ENCODE measurements at places on chromosomes 2 and 18.

GRCh38 chr2:71888751-71889445 lies 258.8 kb downstream of the CYP26B1 start:
- no peak for DNase-seq

DNA sequence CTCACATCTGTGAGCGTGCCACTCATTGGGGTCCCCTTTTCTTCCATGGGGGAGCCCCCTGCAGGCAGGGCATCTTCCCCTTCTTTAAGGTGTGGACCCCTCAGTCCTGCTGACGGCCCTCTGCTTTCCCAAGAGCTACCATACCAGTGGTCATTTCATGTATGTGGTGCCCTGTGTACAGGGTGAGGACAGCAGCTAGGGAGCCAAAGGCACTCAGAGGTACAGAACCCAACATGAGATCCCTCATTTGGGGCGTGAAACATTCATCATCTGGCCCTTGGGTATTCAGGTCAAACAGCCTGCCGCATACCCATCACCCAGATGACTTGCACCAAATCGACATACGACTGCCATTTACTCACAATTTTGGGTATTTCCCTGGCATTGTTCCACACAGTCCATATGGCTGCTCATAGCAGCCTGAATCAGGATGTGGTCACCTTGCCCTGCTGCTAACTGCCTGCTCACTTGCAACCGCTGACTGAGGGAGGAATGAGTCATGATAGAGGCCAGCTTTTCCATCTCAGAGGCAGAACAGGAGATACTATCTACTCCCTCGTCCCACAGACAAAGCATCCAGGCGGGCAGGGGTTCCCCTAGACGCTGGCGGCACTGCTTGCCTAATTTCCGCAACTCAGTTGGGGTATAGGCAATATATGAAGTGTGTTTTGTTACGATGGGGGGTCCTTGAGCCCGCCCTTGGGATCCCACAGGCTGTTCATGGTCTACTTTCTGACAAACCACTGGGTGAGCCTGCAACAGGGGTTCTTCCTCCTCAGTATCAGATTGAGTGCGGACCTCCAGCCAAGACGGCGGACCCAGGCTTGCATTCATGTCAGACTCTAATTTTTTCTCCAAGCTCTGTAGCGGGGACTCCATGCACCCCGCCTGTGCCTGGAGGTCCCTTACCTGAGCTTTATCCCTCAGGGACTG lies 228.6 kb downstream of the SATB2 start:
- DNase-seq: no peak

GRCh38 chr2:37201766-37202165 lies 5.5 kb downstream of the CEBPZOS start:
- DNase-seq: no peak

DNA sequence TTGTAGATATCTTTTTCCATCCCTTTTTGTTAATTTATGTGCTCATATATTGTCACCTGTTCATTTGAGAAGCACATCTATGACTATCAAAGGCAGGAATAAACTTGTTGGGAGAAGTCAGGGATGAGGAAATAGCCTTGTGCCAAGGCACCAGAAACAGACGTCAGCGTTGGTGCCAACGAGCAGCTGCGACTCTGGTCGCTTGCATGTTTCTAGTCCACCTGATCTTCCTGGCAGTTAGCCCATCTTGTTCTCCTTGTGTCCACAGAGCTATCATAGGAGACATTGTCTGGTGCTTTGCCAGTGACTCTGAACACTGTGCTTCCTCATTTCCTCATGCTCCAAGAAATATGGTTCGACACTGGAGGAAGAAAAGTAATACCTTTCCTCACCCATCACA lies 374.4 kb downstream of the PTPRM start:
- no peak for DNase-seq
